M059J (cell line): ENCODE measurements at places on chromosomes 12 and 14.

DNA sequence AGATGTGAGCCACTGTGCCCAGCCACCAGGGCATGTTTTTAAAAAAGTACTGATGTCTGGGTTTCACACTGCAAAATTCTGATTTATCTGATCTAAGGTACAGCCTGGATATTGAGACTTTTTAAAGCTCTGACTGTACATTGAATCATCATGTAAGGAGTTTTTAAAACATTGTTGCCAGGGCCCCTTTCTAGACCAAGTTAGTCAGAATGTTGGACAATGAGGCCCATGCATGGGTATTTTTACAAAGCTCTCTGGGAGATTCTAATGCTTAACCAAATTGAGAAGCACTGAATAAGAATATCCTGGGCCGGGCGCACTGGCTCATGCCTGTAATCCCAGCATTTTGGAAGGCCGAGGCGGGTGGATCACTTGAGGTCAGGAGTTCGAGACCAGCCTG lies 16.7 kb downstream of the TMEM19 start:
- DNase-seq: no peak

DNA sequence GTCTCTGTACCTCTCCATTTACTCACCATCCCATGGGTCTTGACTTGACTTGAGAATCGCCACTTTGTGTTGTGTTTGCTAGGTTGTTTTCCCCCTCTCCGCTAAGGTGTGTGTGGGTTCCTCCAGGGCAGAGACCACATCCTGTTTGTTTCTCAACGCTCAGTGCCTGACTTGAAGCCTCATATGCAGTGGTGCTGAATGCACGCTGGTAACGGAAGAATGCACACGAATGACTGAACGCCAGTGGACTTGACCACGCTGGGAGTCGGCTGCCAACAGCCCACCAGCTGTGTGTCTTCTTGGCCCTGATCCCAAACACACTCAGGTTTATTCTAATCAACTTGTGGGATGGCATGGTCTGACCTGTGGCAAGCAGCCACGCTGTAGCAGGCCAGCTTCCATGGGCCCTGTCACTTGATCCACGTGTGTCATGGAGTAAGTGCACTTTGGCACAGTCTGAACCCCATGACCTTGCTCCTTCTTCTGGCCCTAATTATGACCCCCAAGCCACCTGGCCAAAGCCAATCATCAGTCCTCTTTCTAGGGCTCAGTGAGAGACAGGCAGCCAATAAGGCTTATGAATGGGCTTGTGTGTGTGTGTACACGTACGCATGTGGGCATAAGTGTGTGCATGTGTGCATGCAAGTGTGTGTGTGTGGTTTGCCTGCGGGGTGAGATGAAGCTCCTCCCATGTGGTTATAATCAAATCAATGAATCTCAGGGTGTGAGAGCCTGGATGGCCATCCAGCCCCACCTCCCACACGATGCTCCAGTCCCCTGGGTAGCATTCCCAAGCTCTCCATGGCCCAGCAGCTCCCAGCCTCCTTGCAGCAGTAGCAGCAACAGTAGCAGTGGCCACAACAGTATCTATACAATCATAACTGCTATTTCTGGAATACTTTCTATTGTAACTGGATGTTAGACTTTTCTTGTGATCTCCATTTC lies 6.4 kb upstream of the TC2N start:
- DNase-seq: peak; percentile 29

GRCh38 chr12:71694099-71694820 lies 8.4 kb downstream of the TMEM19 start:
- DNase-seq: no peak

- DNase-seq: no peak
Measured at GRCh38 chr12:131907379-131908091, 13.1 kb downstream of the ULK1 start.

GRCh38 chr14:54140551-54140950 lies 183.9 kb upstream of the BMP4 start:
- no peak for DNase-seq

DNA sequence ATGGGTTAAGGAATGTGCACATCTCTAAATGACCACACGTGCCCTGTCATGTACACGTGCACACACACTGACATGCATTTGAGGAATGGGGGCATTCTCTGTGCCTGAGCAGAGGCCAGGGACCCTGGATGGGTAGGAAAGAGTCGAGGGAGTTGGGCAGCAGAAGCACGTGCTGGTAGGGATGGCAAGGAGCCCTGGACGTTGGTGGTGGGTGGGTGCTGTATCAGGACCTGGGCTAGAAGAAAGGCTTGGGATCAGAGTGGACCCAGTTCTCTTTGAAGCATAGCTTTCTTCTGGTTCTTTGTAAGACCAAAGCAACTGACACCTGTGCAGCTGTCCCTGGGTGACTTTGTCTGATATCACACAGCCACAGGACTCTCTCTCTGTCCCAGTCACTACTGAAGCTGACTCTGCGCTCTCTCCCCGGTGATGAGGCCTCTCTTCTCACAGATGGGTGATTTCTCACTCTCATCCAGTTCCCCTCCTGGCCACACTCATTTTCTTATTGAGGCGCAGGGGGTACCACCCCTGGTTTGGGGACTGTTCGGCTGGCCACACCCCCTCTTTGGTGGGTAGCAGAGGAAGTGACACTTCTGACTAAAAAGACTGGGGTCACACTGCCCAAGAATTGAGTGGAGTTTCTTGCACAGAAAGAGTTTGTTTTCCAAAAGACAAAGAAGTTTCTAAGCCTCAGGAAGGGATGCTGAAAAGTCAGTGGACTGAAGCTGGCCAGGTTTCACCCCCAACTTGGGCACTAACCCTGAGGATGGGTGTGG lies 171.7 kb upstream of the RTL1 start:
- DNase-seq: no peak

DNA sequence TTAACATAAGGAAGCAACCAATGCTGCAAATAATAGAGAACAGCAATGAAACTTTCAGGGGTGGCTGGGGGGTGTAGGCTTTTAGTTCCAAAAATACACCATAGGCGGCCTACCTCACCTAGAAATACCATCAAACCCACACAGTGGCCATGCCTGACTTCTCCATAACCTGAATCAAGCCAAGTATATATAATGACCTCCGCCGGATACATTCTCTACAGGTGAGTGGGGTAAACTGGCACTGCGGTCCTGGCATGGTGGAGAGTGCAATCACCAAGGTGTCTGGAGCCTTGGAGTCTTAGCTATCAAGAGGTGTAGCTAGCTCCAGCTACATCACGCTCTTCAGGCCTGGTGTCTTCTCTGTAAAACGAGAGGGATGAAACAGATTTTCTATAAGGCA lies 1.2 kb downstream of the ZBTB25 start:
- DNase-seq: peak; percentile 6

GRCh38 chr14:71371711-71372396 lies 464.6 kb downstream of the PCNX1 start:
- peak; percentile 73 for DNase-seq

DNA sequence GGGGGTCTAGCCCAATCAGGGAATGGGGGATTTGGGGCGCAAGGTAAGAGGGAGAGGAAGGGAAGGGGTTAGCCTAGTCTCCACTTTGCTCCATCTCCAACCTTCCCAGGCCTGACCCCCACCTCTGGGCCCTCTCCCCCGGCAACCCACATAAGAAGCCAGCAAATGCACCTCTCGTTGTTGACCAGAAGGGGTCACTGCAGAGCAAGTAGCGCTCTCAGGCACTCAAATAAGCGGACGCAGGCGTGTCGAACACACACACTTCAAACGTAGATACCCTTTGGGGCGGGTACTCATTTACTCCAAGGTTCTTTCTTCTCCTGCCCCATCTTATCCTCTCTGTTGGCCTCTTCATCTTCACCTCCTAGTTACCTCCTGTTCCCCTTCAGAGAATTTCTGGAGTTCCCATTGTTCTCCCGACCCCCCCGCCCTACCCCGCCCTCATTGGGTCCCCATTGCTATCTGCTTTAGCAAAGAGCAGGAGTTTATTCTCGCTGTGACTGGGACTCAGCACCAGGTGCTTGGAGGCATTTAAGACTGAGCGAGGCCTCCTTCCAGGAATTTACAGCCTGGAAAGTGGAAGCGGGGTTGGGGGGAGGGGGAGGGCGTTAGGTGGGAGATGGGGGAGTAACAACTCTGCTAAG lies 1.5 kb upstream of the SRRM4 start:
- DNase-seq: peak; percentile 31

DNA sequence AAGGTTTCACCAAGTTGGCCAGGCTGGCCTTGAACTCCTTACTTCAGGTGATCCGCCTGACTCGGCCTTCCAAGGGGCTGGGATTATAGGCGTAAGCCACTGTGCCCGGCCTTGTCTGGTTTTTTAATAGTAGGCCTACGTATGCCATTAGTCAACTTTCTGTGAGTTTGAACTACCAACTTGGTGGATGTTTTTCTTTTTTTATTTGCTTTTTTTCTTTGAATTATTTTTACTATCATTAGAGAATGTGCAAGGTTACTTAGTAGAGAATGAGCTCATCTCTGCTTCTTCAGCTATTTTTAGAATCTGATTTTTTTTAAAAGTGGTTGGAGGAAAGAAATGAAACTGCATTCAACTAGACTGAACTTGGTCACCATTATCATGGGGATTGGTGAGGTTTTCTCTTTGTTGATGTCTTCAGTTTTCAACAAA lies 51.4 kb downstream of the HMGA2 start:
- peak; percentile 61 for DNase-seq

- no peak for DNase-seq
Measured at GRCh38 chr14:81153187-81153586, 67.6 kb downstream of the GTF2A1 start.

- no peak for DNase-seq
Measured at GRCh38 chr12:88390811-88391210, 189.5 kb downstream of the KITLG start.

DNA sequence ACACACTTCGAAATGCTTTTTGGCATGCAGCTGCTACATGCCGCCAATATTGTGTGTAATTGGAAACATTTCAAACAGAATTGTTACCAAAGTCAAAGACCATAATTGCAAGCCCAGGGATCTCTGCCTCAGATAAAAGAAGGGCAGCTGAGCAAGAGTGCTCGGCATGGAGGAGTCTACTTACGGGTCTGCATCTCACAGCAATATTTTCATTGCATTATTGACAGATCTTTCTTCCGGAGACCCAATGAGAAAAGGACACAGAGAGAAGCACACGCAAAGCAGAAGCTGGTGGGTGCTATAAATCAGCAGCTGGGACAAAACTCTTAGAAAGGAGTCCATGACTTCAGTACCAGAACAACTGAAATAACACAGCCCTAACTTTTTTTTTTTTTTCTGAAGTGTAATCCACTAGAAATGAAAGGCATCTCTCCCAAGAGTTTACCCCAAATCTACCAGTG lies 4.9 kb downstream of the PRICKLE1 start:
- no peak for DNase-seq

DNA sequence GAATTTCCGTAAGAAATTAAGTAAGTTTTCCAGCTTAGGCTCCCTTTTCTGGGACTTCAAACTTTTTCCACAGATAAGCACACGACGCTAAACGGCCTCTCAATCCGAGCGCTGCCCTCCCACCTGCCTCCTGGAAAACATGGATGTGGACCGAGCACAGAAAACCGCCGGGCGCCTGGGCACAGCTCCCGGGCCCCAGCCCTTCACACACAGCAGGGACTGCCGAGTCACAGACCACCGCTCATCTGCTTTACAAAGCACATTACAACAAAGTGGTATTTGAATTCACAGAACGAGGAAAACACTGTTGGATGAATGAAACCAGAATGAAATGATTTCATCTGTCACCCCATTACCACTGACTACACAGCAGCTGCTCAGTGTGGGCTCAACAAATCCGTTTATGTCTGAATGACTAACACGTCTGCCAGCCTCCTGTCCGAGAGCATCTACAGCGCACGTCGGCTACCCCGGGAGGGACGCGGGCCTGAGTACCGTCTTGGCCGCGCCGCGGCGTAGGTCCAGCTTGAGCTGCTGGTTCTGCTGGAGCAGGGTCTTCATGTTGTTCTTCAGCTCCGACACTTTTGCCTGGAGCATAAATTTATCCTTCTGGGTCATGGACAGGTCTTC lies 13.1 kb upstream of the ANKLE2 start:
- no peak for DNase-seq

- DNase-seq: no peak
Measured at GRCh38 chr12:89839444-89839843, 130.8 kb upstream of the ATP2B1 start.

- peak; percentile 93 for DNase-seq
Measured at GRCh38 chr12:109461846-109462756, 15.0 kb downstream of the KCTD10 start.

DNA sequence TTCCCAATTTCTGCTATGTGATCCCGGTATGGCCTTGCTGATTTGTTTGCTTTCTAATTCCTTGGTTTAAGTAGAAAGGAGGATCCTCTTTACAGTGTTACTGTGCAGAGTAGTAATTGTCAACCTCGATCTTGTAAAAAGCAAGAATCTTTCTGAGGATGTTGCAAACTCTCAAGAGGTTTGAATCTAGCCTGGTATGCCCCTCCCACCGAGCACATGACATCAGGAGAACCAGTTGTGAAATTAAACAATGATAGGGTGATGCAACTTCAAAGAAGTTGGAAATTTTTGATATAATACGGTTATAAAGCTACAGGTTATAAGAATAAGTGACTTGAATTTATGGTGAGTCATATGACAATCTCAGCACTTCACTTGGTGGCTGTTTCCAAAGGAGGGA lies 35.0 kb upstream of the FUT8 start:
- no peak for DNase-seq

- peak; percentile 37 for DNase-seq
Measured at GRCh38 chr14:31127690-31128089, 79.9 kb downstream of the HECTD1 start.

- no peak for DNase-seq
Measured at GRCh38 chr14:50812180-50812579, 18.8 kb downstream of the NIN start.

GRCh38 chr12:132030367-132031038 lies 80.8 kb downstream of the EP400 start:
- peak; percentile 14 for DNase-seq

GRCh38 chr12:56324206-56324605 lies 8.4 kb upstream of the CNPY2 start:
- DNase-seq: no peak

- no peak for DNase-seq
Measured at GRCh38 chr12:6241495-6241894, 41.3 kb downstream of the CD9 start.

DNA sequence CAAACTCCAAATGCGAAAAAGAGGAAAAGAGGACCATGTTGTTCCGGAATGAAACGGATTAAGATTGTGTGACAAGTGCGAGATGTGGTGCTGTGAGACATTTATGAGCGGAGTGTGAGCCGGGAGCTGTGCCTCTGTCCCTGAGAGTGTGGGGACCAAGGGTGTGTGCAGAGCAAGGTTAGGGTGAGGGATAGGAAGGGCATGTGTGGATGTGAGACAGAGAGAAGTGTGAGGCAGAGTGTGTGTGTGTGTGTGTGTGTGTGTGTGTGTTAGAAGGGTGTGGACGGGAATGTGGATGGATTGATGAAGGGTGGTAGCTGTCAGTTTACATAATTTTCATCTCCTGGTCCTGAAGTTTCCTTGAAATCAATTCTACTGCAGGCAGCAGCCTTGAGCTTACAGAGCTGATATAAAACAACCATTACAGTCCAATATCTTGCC lies 4.3 kb upstream of the OTX2 start:
- DNase-seq: no peak

DNA sequence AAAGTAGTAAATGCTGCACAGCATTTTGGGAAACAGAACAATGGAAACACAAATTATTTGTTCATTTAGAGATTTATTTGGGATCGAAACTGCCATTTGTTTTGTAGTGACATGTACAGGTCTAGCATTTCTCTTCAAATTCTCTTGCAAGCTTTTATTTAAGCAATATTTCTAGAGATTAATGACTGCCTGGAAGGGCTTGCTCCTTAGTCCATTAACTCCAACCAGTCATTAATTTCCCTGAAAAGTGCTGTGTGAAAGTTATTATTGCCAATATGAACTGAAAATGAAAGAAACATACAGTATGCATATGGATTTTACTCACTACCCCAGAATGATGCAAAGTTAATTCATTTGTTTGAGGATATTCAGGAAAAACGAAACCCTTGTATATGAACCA lies 1349.6 kb upstream of the FLRT2 start:
- DNase-seq: no peak
